ENCODE measurements at places on chromosomes 16 and 17.

GRCh38 chr16:23594186-23594585, 1.9 kb downstream of the NDUFAB1 start:
- DNase-seq: no peak

DNA sequence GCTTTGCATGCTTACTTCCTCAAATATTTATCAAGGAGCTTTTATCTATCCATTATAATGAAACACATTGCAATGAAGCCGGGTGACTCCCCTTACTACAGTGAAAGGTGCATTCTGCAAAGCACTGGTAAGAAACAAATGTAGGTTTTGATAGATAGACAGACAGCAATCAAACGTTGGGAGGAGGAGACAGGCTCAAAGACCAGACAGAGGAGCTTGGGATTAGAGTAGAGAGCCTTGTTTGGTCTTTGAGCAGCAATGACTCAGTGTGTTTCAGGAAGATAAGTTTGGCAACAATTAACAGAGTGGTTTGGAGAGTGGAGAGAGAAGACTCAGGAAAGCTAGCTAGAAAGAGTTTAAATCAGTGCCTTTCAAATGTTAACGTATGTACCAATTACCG, 68.8 kb downstream of the ZNF18 start:
- DNase-seq: no peak

GRCh38 chr16:50769-51591, 2.4 kb downstream of the POLR3K start:
- no peak for DNase-seq

- DNase-seq: peak; percentile 47
These were observed 120.8 kb downstream of the MSI2 start for GRCh38 chr17:57377094-57377493.

- DNase-seq: no peak
These were observed 40.6 kb upstream of the CDH1 start for GRCh38 chr16:68696514-68696913.

- DNase-seq: no peak
These were observed 4.9 kb upstream of the PSMD7 start for GRCh38 chr16:74291577-74292208.

- no peak for DNase-seq
These were observed 20.9 kb downstream of the GAN start for GRCh38 chr16:81335669-81336068.

GRCh38 chr17:79937391-79938335, 98.0 kb downstream of the TBC1D16 start:
- no peak for DNase-seq

DNA sequence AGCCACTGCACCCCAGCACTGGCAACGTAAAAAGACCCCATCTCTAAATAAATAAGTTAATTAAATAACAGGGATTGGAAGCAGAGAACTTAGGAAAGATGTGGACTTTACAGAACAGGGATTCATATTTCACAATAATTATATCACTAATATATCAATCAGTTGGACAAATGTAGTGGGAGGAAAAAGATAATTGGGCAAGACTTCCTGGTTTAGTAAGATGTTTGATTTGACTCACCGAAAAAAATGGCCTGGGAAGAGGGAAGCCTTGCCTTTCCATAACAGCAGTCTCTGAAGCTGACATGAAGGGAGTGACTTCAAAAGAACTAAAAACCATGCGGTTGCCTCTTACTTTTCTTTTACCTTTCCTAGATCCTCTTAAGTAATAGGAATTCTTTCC, 15.2 kb upstream of the C17orf78 start:
- DNase-seq: no peak

GRCh38 chr16:83961591-83961990, 6.5 kb upstream of the NECAB2 start:
- no peak for DNase-seq

- DNase-seq: no peak
These were observed 160.4 kb upstream of the PLCG2 start for GRCh38 chr16:81618661-81619060.

GRCh38 chr17:44081681-44082080, 11.1 kb downstream of the G6PC3 start:
- DNase-seq: no peak

DNA sequence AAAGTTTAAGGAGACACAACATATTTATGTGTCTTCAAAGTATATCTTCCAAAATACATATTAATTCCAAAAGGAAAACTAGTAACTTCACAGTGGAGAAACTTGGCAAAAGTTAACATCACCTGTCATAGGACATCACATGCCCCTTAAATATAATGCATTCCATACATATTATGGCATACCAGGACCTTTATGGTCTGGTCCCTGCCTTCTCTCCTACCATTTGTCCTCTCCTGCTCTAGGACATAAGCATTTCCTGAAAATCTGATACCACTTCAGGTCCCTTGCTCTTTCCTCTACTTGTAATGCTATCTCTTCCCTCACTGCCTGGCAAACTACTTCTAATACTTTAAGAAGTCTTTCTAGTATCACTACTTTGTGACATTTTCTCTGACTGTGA, 168.1 kb upstream of the RBL2 start:
- DNase-seq: no peak

DNA sequence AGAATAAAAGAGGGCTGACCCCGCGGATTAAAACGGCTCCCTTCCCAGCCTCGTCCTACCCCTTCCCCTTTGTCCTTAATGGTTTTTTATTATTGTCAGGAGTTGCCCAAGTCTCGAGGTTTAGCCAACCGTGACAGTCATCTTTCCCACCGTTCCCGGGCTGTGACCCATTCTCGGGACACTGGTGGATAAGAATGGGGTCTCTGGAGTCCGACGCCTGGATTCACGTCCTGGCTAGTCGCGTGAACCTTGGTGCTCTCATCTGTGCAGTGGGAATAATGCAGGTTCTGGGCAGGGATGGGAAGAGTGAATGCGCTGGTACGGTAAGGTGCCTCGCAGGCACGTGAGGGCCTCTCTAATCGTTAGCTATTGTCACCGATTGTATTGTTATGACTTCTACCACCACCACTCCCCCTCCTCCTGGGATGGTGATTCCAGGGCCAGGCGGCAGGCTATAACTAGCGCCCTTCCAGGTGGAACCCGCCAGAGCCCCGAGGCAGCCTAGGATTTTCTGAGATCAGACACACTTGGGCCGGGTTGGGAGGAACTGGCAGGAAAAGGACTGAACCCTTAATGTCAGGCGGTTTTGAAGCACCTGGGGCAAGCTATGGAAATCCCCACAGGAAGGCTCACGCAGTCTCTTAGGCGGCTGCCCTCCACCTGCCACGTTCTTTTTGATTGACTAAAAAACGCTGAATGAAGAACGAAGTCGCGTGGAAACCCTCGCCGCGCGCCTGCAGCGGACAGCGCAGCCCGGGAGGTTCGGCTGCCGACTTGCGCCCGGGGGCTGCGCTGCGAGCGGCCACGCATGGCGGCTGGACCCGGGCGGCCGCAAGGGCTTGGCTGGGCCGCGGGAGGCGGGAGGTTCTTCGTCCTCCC, 2.7 kb downstream of the HS3ST3B1 start:
- no peak for DNase-seq

DNA sequence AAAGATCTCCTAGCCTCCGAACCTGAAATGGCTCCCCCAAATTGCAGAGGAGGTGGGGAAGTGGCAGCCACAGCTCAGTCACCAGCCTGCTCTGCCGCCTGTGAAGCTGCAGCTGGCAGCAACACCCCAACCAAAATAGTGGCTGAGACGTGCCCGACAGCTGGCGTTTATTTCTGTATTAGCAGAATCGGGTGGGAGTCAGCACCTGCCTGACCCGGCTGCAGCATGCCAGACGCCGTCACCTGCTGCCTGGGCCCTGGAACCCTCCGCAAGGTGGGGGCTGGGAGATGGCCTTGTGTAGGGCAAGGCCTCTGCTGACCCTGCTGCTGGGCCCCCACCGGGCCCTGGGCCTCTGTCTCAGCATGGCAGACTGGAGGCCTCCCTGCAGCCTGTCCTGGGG, 17.5 kb upstream of the PABPN1L start:
- no peak for DNase-seq

DNA sequence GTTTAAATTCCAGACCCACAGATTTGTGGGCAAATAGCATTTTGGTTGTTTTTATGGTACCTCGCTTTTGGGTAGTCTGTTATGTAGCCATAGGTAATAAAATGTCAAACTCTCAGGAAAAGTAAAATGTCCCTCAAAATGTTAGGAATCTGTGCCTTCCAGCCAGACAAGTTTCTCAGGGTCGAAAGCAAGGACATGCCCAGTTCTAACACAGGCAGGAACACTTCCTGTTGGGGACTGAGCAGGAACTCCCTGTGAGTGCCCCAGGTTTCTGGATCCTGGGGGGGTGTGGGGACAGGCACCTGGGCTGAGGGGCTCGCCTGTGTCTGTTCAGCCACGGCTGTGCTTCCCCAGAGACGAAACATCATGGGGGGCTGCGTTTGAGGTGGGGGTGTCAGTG, 62.3 kb downstream of the GNA13 start:
- DNase-seq: no peak

DNA sequence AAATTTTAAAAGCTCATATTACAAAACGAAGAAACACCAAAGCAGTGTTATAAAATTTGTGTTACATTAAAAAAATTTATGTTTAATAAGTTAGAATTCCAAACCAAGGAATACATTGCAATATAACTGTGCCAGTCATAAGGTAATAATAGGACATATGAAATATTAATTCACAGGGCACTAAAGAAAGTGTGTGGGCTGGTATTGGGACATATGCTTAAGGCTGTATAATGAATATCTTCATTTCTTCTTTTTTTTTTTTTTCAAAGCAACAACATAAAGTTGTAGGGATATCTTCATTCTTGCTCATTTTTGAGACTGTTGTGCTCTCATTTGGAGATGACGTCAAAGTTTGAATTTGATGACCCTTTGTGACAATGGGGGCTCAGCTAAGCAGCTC, 17.5 kb upstream of the FBXO47 start:
- no peak for DNase-seq

DNA sequence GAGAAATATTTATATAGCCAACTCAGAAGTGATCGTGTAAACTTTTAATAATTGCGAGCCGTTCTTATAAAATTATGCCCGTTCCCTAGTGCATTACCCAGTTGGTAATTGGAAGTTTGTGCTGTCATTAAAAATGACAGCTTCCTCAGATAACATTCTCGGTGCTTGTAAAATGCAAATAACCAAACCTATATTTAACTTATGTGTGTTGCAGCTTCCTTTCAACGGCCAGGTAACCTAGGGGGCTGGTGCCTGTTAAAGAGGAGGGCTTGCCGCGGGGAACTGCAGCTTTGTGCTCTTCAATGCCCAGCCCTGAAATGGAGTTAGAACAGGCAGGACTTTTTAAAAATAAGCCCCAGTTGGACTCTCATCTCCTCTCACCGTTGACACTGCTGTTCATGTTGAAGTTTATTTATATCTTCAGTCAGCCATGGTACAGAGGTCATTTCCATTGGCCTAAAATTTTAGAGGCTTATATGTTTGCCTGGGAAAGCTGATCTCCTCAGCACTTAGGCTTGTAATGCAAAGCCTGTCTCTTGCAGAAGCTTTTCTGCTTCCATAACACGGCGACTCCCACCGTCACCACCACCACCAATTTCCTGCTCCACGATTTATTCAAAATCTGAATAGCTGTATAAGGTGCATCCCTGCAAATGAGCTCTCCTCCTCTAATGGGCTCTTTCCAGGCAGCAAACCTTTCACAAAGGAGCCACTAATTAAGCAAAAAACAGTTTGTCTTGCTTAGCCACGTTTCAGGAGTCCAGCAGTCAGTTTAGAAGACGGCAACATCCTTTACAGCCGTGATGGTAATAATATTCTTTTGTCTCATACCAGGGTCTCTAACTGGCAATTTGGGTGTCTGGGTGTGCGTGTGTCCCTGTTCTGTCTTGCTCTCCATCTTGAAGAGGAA, 74.7 kb downstream of the RPA1 start:
- no peak for DNase-seq

- DNase-seq: peak; percentile 81
These were observed 63.1 kb downstream of the MYO18A start for GRCh38 chr17:29116804-29117753.

GRCh38 chr17:56297184-56297583, 143.9 kb downstream of the ANKFN1 start:
- no peak for DNase-seq

DNA sequence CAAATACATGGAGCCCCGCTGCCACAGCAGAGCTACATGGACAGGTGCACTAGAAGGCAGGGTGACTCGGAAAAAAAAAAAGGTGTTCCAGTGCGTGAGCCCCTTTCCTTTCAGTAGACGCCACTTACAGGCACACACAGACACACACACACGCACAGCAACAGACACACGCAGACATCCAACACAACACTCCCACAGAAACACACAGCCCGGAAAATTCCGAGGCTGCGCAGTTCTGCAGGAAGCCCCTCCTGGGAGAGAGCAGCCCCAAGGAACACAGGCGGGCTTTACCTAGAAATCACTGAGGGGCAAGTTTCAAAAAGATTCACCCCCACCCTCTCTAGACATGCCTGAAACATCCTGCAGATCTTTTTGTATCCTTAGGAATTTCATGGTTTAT, 136.0 kb upstream of the WSB1 start:
- no peak for DNase-seq

Measured in liver (tissue), 10 donors.